ENCODE measurements at places on chromosomes 2 and 18.

GRCh38 chr2:9251154-9252001 is 44.8 kb downstream of the ASAP2 start:
- no peak for DNase-seq

- DNase-seq = no peak
These were observed 394.1 kb upstream of the SYT4 start for GRCh38 chr18:43671431-43671830.

- DNase-seq = no peak
These were observed 179.7 kb downstream of the HAUS1 start for GRCh38 chr18:46283895-46284295.

DNA sequence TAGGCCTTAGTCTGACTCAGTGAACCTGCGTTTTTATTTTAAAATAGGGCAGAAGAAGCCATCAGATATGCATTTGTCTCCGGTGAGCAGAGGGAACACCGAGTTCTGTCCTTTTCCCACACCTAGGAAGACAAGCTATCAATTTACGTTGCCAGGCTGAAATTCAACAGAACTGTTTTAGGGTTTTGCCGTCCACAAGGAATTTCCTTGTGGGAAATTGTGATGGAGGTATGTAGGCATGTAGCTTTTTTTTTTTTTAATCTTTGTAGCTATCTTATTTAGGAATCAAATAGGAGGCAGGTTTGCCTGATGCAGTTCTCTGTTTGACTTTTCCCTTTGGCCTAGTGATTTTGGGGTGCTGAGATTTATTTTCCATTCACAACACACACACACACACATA is 62.0 kb upstream of the ASAP2 start:
- DNase-seq = no peak

- DNase-seq = no peak
These were observed 75.8 kb upstream of the SLC1A4 start for GRCh38 chr2:64913357-64913869.

Data from activated CD8-positive, alpha-beta memory T cell treated with anti-CD3 and anti-CD28 coated beads, Interleukin-2, amount 50 U/mL, for 4 hours (primary cell).